Iris pigment epithelial cell (primary cell): ENCODE measurements at places on chromosomes 2 and 18.

DNA sequence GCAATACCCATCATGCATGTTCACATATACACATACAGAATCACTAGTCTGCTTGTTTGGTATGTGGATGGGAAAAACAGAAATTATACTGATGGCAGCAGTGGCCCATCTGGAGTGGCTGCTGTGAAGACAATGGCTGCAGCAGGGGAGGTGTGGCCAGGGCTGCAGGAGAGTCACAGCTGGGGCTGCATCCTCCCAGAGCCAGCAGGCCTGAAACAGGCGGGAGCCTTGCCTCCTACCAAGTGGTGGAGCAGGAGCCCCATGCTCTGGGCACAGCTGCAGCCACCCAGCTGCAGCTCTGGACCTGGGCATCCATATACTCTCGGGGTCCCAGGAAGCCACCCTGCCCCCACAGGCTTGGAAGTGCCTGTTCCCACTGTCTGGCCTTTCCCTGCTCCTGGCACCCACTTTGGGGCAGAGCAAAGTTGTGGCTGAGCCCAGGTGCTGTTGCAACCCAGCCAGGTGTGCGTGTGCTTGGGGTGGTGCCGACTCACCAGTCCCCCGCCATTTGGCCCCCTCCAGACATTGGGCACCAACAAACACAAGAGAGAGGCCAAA, 136.6 kb downstream of the SPAG16 start:
- no peak for DNase-seq

DNA sequence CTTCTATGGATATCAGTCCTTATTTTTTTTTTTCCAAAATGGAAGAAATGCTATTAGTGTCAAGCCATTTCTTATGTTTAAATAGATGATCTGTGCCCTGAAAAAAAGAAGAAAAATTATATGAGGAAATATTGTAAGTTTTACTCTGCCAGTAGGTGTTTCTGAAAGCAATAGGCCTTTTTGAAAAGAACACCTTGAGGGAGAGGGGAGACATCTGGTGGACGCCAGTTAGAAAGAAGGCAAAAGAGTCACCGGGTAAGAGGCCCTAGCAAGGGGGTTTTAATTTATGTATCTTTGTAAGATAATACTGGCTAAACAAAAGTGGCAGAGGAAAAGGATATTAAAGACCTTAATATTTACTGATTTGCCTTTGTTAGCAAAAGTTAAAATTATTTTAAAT, 56.1 kb downstream of the DYNAP start:
- DNase-seq = peak; percentile 17

GRCh38 chr18:12306752-12307700, 1.0 kb upstream of the TUBB6 start:
- DNase-seq = peak; percentile 85

DNA sequence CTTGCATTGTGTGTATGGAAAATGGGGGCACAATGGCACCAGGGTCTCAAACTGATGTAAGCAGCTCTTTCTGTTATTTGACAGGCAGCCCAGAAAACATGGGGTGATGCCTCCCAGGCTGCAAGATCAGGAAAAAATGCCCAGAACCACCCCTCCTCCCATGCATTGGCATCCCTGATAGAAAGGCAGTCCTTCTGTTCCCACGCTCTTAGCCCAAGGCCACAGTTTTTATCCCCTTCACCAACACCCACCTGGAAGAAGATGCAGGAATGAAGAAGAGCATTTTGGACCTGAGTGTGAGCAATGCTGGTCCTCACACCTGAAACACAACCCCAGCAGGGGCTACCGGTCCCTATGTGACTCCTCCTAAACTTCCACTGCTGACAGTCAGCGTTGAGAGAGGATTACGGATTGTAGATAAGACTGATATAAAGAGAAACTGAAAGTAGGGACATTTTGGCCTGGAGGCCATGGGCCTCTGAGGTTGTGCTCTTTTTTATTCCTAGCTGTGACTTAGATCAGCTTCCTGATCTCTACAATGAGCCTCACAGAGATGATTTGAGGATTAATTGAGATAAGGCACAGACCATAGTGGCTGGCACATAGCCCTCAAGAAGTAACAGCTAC, 386.0 kb upstream of the ATP5MC3 start:
- no peak for DNase-seq

DNA sequence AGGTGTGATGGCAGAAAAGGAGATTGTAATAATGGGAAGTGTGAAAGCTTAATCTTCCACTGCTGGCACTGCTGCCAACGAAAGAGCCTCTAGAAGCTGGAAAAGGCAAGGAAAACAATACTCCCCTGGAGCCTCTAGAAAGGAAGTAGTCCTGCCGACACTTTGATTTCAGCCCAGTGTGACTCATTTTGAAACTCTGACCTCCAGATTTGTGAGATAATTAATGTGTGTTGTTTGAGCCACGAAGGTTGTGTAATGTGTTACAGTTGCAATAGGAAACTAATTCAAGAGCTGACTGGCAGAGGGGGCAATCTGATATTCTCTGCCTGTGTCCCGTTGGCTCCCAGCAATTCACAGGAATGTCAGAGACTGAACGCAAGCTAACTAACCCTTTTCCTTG, 219.2 kb upstream of the UBE2E3 start:
- peak; percentile 87 for DNase-seq

- DNase-seq = no peak
Observed at GRCh38 chr2:131557558-131558321, 30.1 kb downstream of the CCDC74A start.

DNA sequence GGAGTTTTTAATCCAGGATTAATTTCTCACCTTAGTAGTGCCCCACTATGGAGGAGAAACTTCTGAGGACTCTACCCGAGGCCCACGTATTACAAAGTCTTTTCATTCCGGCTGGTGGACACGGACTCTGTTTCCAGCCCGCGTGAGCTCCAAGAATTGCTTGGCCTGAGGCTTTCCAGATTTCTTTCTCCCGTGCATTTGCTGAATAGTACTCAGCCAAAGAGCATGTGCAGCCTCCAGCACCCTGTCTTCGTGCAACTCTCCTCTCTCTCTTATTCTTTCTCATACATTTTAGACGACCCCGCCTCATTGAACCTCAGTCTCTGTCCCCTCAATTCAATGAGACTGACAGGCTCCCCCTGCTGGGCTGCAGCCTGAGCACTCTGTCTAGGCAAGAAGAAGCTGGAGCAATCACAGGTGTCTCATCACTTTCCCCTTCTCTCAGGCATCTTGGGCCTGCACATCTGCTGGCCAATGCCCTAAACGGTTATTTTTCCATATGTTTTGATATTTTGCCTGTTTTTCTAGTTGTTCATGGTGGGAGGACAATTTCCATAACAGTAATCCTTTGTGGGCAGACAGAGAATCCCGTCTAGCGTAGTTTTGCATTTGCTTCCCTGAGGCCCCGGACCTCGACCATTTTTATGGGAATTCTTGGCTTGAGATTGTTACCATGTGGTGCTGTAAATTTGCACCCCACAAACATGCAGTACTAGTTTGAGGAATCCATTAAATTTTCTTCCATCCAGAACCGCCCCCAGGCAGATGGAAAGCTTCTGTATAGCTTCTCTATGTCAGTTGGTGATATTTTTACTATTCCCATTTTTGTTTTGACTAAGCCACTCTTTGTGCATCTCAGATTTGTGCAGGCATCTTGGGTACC, 50.1 kb upstream of the LPIN2 start:
- peak; percentile 34 for DNase-seq

DNA sequence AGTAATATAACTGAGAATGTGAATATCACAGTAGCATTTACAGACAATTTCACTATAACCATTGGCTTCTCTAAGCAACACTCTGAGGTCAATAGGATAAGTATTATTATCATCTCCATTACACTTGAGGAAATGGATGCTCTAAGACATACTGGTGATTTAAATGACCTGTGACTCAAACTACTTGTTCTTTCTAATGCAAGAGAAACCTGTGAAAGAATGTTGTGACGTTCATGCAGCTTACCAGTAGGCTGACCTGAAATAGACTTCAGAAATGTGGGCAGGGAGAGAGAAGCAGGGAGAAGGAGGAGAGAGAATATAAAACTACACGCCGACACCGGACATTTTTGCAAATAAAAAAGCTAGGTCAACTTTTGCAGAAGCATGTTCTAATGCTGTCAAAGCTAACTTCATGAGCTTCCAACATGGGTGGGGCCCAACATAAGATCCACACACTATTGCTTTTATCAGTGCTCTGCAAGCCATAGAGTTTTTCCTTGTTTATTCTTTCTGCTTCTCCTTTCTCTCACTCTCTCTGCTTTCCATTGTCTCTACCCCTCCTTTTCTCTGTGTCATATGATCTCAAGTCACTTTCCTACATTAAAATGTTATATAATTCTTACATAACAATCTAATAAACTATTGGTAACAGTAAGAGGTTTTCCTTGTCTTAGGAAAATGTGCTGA, 217.6 kb upstream of the FN1 start:
- DNase-seq = peak; percentile 90

GRCh38 chr18:52254367-52254766, 85.6 kb upstream of the DCC start:
- DNase-seq = no peak

GRCh38 chr2:102915128-102915527, 153.3 kb downstream of the TMEM182 start:
- DNase-seq = peak; percentile 20

- no peak for DNase-seq
Observed at GRCh38 chr2:185393091-185393490, 345.5 kb upstream of the FSIP2 start.

GRCh38 chr2:28419003-28419402, 26.3 kb downstream of the FOSL2 start:
- DNase-seq = no peak

GRCh38 chr2:214652473-214652872, 157.0 kb downstream of the BARD1 start:
- DNase-seq = no peak

DNA sequence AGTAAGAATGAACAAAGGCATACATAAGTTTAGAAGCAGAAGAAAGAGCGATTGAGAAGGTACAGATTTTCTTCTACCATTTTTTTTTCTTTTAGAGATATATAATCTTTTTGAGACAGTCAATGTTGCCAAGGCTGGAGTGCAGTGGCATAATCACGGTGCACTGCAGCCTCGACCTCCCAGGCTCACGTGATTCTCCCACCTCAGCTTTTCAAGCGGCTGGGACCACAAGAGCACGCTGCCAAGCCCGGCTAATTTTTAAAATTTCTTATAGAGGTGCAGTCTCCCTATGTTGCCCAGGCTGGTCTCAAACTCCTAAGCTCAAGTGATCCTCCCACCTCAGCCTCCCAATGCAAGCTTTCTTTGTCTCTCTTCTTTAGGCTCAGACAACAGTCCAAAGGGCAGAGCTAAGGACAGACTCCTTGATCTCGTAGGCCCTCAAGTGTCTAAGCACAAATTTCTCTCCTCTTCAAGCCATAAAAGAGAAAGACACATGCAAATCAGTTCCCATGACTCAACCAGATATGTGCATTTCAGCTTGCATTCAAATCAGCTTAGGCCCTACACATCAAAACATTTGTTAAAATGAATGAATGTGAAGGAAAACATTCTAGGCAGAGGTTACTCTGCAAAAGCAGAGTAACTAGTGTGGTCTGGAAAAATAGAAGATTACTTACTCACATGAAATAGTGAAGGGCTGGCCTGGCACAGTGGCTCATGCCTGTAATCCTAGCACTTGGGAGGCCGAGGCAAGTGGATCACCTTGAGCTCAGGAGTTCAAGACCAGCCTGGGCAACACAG, 18.0 kb downstream of the ITSN2 start:
- DNase-seq = peak; percentile 53

DNA sequence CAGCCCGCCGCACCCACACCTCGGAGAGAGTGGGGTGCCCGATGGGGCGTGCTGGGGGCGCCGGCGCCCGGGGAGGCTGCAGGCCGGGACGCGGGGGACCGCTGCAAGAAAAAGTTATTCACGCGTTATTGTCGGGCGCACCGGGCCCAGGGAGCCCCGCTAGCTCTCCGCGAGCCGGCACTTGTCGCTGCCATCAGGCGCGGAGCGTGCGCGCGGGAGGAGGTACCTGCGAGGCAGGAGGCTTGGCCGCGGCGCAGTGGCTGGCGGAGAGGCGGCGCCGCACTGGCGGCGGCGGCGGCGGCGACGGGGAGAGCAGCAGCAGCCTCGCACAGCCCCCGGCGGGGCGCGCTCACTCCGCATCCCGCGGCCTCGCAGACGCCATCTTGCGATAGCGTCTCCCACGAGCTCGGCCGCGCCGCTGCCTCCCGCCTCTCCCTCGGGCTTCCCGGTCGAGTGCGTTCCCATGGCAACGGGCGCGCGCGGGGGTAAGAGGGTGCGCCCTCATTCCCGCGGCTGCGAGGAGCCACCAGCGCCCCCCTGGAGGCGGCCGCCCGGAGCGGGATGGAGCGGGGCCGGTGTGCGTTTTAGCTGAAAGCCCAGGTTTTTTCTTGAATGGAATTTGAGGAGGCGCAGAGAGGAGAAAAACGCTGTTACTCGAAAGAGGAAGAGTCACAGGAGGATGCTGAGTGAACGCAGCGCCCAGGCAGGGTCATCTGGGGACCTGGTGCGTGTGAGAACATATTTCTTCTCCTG, at the start of gene CHN1:
TSS of gene CHN1 (minus strand) at position 402 of the 753 bp plus-strand sequence. CDS start 469 bp downstream, outside the sequence.
- peak; percentile 71 for DNase-seq

DNA sequence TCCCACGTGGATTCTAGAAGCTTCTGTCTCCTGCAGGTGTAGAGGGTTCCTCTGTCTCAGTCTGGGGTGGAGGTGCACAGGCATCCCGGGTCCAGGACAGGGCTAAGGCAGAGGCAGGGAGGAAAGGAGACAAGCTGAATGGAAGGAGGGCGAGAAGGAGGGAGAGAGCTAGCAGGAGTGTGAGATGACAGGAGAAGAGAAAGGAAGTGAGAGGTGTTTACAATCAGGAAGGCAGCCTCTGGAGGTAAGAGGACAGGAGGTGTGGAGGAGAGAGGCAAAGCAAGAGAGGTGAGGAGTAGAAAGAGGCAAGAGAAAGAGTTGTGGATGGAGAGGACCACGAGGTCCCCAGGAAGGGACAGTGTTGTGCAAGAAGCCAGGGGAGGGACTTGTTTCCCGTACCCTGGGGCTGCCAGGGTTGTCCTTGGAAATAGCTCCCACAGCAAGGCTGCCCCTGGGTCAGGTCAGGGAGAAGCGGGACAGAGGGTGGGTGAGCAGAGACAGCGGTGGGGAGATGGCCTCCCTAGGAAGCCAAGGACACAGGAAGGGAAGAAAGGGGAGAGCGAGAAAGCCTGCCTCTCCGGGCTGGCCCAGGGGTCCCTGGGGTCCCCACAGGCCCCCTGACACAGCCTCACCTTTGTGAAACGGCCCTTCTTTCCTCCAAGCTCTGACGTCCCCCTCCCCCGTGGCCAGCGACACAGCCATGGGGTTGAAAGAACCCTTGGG, 136.9 kb downstream of the CYP26B1 start:
- DNase-seq = no peak

GRCh38 chr2:160301420-160301819, 101.3 kb upstream of the ITGB6 start:
- no peak for DNase-seq

DNA sequence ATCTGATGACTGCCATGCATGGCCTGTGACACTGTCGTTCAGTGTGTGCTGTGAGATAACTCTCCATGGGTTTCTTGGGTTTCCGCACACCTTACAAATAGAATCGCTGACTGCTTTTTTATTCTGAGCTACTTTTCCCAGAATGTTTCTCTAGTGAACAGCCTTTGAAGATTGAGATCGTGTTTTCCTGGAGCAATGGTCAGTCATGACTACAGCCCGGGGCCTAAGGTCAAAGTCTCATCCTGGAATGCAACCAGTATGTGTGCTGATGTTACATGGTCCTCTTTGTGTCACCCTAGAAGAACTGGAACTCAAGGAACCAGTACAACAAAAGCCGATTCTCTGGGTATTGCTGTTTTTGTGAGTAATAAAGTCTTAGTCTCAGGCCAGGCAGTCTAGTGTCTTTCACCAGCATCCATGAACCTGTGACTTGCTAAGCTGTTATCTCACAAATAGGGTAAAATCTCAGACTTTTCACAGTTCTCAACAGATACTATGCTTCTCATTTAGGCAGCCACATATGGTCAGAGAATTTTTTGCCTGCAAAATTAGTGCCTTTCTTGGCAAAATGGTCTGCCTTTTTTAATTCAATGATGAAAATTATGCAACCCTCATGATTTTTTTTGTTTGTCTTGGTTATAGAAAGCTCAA, 124.9 kb upstream of the PIEZO2 start:
- DNase-seq = no peak
